GM13976 (cell line): ENCODE measurements at places on chromosomes 2 and 18.

- DNase-seq, result no peak
Measured at GRCh38 chr2:85011747-85012146, 40.8 kb downstream of the KCMF1 start.

DNA sequence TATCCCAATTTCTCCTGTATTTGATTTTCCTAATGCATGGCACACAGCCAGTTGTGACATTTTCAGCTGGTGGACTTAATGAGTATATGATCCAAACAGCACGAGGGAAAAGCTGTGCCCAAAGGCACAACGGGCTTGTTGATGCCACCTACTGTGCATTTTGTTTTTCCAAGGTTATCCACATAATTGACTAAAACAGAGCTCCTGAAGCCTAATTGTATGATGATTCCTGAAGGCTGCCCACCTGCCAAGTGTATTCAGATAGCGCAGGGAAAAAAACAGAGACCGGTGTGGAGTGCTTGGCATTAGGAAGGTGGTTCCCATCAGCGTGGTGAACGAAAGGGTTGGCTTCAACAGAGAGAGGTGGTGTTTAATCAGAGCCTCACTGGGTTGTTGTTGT is 14.9 kb downstream of the RBMS1 start:
- DNase-seq, result no peak

- DNase-seq, result no peak
Measured at GRCh38 chr2:223936862-223937326, 8.2 kb downstream of the WDFY1 start.

DNA sequence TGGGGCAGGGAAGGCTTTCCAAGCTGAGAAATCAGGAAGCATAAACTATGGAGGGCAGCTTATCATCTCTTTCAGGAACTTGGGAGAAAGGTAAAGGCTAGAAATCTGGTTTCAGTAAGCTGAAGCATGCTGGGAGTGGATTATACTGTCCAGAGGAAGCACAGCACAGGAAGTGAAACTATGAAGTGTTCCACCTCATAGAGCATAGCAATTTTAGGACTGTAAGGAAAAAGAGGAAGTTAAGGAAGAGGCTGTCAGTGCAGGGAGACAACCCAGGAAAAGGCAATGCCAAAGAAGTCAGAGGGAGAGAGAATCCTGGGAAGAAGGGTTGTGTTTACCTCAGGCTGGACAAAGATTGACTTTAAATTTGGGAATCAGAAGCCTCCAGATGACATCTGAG is 51.9 kb downstream of the EFEMP1 start:
- no peak for DNase-seq

DNA sequence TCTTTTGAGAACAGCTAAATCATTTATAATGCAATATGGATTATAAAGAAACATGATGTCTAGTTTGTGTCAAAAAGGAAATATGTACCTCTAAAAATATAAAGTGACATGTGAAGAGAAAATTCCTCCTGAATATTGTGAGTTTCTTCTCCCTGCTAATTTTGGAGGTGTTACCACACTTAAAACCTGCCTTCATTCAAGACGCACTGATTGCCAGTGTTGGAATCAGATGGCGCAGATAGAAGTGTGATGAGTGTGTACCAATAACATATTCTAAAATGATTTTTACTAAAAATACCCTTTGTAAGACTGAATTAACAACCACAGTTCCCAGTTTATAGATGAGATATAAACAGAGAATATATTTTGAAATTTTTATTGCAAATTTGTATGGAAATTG is 681.8 kb upstream of the LRATD1 start:
- DNase-seq, result no peak

DNA sequence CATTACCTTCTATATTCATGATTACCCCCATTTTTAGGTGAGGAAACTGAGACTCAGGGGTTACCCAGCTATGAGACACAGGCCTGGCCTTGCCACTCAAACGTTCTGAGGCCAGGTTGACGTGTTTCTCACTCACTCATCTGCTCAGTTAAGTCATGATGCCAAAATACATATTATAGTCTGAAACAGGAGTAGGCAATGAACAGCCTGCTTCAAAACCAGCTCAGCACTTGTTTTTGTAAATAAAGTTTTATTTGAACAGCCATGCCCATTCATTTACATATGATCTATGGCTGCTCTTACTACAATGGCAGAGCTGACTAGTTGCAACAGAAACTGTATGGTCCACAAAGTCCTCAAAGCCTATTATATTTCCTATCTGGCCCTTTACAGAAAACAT is 74.1 kb upstream of the SMAD2 start:
- no peak for DNase-seq

DNA sequence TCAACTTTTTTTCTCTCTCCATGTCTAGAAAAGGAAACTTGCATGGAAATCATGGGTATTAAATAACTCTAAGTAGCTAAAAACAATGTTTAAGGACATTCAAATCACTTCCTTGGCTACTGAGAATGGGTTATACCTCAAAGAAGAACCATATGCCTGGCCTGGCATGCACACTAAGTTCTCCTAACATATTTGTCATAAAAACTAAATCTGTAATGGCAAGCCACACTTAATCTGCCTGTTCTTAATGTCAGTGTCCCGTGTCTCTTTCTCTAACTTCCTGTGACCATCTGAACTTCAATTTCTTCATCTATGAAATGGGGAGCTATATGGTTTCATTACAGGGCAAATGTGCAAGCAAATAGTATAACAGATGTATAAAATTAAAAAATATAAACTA is 11.1 kb downstream of the PDE1A start:
- no peak for DNase-seq

DNA sequence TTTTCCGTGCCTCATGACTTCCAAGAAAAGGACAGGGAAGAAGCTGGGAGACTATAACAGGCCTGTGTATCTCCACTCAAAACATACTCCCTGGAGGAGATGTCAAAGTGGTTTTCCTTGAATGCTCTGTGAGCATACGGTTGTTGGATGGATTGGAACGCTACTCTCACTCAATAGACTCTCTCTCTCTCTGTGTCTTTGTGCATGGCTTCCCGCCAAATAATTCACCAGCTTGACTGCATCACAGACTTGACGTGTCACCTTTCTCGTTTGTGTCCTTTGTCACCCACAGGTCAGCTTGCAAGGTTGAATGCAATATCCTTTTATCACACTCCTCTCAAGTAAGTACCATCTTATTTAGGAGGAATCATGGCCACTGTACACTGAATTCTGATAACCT is 156.8 kb upstream of the MAPRE2 start:
- no peak for DNase-seq

GRCh38 chr2:186950694-186951093 is 101.7 kb upstream of the ZSWIM2 start:
- DNase-seq, result no peak

- peak; percentile 39 for DNase-seq
Measured at GRCh38 chr2:160252278-160252887, 52.3 kb upstream of the ITGB6 start.
